Retinal pigment epithelial cell (primary cell): ENCODE measurements at places on chromosomes 13 and 19.

DNA sequence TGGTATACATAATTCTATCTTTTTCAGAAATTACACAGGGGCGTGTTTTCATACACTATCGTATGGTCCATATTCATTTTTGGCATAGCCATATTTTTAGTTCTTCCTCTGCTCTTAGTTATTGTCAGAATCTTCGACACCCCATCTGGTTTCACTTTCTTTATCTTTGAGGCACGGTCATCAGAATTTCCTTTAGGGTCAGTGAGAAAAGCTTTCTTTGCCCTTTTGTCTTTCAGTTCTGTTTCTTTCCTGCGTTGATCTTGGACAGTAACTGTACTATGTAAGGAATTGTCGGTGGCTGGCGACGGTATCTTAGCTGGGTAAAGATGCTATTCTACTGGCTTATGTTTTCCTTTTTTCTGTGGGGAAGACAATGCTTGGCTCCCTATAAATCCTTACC is 10.6 kb upstream of the KIR2DL4 start:
- DNase-seq: no peak

DNA sequence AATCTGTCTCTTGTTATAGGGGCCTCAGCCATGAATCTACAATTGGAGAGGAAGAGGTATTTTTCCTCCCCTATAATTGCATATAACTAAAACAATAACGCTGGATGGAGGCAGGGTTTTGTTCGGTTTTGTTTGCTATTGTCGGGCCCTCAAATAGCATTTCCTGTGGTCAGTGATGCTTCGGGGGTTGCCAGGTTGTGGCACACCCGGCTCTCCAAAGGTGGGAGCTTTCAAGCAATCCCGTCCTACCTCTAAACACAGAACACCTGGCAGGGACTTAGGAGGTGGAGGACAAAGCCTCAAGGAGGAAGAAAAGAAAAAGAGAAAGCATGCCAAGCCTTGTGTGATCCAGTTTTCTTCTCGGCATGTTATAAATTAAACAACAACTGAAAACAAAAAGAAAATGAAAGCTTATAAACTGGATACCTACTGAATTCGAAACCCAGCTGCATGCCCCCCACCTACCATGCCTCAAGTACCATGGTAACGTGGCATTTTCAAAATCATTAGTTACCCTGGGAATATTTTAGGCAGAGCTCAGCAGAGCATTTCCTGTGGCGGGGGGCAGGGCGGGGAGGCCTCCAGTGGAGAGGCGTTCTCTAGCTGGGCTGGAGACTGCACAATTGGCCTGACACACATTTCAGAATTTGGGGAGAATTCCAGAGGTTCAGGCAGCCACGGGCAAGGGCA is 213.8 kb downstream of the DCLK1 start:
- no peak for DNase-seq

DNA sequence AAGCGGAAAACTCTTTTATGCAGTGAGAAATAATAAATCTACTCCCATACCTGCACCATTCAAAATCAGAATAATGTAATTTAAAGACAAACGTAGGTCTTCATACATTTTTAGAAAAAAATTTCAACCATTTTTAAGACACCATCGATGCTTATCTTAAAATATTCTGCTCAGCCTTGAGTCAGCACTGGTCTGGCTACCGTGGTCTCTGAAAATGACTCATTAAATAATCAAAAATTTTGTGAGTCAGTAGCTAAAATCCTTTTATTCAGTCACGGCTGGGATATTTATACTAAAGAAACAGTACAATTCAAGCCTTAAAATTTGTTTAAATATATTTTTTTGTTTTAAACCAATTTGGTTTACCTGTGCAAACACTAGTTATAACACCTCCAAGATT is 2862.8 kb upstream of the PCDH20 start:
- peak; percentile 5 for DNase-seq

GRCh38 chr13:31878052-31878451 is 138.7 kb downstream of the RXFP2 start:
- DNase-seq: no peak

DNA sequence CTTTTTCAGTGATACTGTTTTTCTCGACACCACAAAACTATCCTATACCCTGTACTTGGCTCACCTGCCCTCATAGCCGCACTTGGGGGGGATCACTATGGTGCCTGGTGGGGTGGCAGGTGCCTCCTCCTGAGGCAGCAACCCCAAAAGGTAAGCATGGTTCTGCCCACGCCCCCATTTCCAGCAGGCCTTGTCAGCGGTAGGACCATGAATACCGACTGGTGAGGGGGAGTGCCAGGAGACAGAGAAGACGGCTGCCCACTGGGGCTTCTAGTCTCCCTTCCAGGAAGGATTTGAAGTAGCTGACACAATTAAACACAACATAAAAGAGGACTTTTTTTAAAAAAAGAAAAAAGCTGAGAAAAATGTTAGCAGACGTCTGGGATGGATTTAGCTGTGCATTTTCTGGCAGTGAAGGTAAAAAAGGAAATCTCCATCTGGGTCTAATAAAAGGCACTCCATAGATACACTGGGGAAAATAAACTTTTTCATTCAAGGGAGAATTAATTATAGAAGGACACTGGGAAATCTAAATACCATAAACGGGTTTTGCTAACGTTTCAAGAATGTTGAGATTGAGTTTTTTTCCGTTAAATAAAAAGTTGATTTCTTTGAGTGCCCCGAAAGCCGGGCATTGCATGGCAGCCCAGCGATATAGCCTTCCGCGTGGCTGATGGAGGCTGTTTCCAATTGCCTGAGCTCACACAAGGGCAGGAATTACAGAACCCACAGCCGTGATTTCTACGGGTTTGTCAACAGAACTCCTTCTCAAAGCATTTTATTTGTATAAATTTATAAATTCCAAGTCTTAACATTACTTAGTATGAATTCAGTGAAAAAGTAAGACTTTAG is 45.1 kb downstream of the ATP11A start:
- DNase-seq: no peak

GRCh38 chr13:29111446-29111845 is 291.3 kb downstream of the MTUS2 start:
- no peak for DNase-seq

GRCh38 chr19:2076526-2076944 is 19.6 kb downstream of the MOB3A start:
- DNase-seq: no peak

GRCh38 chr19:24051516-24051915 is 35.5 kb upstream of the ZNF254 start:
- no peak for DNase-seq
